Stimulated activated CD8-positive, alpha-beta memory T cell treated with anti-CD3 and anti-CD28 coated beads, Interleukin-12 subunit alpha, Interleukin-12 subunit beta, amount 100 ng/mL, for 1 hour (primary cell): ENCODE measurements at places on chromosomes 2 and 18.

GRCh38 chr2:231667496-231667895 is 40.8 kb upstream of the PTMA start:
- no peak for DNase-seq

GRCh38 chr2:101676674-101677073 is 20.8 kb upstream of the MAP4K4 start:
- no peak for DNase-seq

- DNase-seq: no peak
These were observed 3.8 kb downstream of the ACTG2 start for GRCh38 chr2:73896362-73897239.

- DNase-seq: no peak
These were observed 46.9 kb downstream of the GREB1 start for GRCh38 chr2:11580697-11581096.

- DNase-seq: no peak
These were observed 480.0 kb downstream of the RIT2 start for GRCh38 chr18:42635378-42636048.

DNA sequence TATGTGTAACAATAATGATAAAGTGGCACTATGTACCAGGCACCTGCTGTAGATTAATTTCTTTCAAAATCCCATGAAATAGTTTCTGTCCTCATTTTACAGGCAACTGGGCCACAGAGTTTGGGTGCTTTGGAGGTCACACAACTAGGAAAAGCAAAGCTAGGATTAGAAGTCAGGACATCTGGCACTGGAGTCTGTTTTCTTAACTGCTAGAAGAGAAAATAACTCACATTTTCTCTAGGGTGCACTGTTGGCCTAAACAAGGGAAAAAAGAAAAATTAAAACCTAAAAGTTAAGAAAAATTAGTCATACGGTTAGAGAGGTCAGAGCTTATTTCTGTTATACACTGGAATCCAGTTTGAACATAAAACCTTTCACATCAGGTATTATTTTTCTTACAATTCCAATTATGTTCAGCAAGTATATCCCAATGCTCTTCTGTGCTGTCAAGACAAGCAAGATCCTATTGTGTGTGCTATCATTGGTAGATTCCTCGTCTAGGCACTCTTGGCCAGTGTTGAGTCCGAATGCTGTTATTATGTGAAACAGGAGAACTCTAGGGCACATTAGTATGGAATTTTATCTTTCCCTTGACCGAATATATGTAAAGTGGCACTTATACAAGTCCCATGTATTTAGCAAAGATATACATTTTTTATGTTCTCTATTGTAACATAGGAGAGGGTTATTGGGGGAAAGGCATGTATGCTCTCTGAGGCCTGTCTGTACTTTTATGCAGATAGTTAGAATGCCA is 1.5 kb upstream of the OSGEPL1 start:
- DNase-seq: no peak

DNA sequence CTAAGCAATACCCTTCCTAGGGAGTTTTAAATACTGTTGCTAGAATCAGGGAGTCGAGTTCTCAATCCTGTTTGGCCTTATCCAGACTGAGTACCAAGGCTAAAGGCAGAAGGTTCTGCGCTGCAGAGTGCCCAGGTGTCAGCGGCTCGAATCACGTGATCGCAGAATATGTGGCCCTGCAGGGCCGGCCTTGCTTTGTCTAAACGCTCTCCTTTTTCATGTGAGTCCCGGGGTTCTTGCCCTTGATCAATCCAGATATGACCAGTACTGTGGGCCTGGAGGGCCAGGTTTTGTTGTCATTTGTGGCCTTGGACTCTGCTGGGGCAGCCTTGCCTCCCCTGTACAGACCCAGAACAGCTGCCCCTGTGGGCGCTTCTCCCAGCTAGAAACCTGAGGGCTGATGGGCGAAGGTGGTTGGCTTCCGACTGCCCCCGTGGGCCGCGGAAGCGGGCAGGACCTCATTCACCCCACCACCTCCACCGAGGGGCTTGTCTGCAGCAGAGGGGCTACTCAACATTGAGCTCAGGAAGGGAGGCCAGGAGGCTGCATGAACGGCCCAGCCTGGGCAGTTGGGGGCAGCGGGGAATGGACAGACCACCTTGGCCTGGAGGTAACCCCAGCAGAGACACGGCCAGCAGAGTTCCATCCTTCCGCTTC is 225.0 kb downstream of the ALPK2 start:
- DNase-seq: no peak

- no peak for DNase-seq
These were observed 39.8 kb downstream of the PIAS2 start for GRCh38 chr18:46877329-46877987.

- DNase-seq: no peak
These were observed 266.6 kb upstream of the SIX2 start for GRCh38 chr2:45275806-45276205.

- no peak for DNase-seq
These were observed 290.7 kb downstream of the CYP26B1 start for GRCh38 chr2:71856773-71857525.

DNA sequence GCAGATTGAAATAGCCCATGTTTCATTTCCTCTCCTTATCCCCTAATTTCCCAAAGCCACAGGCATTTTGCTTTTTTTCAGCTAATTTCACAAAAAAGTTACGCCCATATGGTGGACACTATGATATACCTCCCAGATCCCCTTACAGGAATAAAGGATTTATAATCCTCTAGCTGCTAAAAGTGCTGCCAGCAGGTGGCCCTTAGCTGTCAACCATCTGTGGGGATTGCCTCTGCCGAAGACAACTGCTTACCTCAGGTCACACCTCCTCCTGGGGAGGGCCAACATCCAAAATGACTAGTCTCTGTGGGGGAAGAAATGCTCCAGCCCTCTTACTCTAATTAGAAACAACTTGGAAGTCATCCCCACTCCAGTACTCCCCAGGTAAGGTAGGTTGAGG is 61.0 kb upstream of the EPB41L3 start:
- no peak for DNase-seq

- no peak for DNase-seq
These were observed 100.9 kb upstream of the TNP1 start for GRCh38 chr2:216960671-216961268.

- DNase-seq: no peak
These were observed 134.7 kb upstream of the EPAS1 start for GRCh38 chr2:46162329-46163097.

DNA sequence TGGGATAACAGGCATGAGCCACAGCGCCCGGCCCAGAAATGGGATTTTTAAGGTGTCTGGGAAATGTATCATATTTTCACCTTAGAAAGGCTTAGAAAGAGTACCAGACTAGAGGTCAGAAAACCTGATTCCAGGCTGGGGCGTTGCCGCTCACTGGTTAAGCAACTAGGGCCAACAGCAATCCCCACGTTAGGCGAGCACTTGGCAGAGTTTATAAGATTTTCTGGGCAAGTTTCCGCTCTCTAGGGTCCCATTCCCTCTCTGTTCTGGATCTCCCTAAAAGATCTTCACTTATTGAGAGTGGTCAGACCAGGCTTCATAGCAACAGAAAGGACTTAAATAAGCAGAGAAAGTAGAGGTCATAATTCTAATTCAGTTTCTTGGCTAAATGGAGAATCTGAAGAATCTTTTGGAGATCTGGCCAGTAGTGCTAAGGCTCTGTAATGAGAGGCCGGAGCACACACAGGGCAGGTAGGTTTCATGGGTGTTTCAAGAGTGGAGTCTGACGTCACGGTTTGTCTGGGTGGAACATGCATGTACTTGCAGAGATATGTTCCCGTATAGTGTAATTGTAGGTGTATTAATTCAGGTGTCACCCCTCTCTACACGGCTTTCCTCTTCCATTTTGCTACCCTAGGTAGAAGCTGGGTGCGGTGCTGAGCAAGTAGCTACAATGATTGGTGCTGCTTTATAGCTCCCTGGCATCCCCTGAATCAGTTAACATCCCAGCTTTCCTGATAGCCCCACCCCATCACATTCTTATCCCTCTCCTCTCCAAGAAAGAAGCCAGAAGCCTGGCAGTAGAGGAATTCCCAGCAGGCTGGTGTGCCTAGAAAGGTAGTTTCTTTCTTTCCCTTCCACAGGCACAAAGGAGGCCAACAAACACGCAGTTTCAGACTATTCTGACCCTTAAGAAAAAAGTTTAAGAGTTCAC is 4.4 kb upstream of the SMAD7 start:
- no peak for DNase-seq

GRCh38 chr2:156199588-156199987 is 132.9 kb downstream of the NR4A2 start:
- no peak for DNase-seq

DNA sequence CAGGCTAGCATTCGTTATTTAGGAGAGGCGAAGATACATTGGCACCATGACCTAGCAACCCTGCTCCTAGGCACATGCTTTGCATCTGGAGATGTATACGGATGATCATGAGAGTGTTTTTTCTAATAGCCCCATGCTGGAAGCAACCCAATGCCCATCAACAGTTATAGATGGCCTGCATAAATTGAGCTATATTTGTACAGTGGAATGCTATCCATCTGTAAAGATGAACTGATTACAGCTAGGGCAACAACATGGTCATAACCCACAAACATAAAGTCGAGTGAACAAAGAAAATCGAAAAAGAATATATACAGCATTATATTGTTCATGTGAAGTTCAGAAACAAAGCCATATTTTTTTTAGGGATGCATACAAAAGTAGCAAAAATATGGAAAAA is 20.6 kb upstream of the CHRNA1 start:
- no peak for DNase-seq

DNA sequence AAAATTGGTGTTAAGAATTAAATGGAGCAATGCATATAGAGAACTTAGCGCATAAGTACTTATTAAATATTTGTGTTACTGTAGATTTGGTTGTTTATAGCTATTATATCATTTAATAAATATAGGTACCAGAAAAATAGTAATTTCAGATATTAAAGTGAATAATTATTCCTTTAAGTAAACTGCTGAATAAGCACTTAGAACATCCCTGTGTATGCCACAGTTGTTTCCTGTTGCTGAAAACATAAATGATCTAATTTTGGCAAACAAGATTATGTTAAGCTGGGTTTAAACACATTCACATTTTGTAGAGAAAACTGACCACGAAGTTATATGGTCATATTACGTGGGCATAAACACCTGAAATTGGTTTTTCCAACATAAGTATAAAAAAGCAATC is 388.0 kb upstream of the ZNF804A start:
- no peak for DNase-seq

DNA sequence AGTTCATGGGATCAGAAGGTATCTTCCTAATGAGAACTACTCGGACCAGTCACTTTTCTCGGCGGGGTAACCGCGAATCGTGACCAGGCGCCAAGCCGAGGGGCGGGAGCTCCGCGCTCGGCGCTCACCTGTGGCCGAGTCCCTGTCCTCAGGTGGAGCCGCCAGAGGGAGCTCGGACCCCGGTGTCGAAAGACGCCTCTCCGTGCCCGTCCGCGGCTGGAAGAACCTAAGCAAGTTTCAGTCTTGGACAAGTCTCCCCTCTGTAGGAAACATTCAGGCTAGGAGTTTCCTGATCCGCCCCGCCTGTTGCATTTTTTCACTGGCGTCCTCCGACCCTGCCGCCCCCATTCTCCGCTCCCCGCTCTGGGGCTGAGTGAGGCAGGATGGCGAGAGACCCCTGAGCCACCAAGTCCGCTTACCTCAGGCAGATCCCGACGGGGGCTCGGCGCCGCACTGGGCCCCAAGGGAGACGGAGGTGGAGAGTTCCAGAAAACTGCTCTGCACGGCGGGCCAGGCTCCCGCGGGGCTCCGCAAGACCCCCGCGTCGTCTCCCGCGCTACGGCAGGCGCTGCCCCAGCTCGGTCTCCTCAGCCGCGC is 480 bp downstream of the DSEL start:
- peak; percentile 30 for DNase-seq

GRCh38 chr2:172404824-172405223 is 22.6 kb upstream of the ITGA6 start:
- no peak for DNase-seq

DNA sequence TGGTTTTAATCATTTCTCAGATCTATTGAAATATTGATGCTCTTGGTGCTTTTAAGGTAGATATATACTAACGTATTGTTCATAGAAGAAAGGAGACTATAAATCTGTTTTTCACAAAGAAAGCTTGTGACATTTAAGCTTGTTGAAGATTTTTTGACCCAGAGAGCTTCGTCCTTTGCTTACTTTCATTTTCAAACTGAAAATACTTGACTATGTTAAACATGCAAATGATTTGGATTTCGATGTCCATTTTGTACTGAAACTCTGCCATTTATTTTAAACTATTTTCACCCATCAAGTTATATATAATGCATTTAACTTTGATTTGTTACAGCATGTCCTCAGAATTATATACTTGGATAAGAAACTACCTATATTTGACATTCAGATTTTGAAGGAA is 85.2 kb downstream of the SLC4A10 start:
- no peak for DNase-seq

DNA sequence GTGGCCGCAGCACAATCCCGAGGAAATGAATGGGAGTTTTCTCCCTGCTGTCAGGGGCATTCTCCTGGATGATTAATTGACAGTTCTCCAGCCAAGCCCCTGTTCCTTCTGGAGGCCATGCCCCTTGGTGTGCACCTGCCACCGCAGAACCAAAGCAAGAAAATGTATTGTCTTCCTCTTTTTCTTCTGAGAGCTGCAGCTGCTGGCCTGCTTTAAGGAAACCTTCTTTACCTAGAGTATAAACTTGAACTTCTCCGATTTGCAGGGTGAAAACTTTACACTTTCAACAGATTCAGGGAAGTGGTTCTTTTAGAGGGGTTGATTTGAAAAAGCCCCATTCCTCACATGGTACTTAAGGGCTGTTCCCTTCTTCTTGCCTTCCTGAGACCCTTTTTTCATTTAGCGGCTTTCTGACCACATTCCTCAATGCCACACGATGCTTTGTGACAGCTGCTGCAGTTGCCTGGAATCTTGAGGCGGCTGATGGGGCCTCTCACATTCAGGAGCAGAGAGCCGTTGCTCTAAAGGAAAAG is 402.8 kb downstream of the TXNL1 start:
- DNase-seq: no peak

GRCh38 chr18:43271593-43272432 is 5.5 kb downstream of the SYT4 start:
- no peak for DNase-seq

GRCh38 chr18:8322486-8322885 is 286.8 kb upstream of the RAB12 start:
- no peak for DNase-seq

DNA sequence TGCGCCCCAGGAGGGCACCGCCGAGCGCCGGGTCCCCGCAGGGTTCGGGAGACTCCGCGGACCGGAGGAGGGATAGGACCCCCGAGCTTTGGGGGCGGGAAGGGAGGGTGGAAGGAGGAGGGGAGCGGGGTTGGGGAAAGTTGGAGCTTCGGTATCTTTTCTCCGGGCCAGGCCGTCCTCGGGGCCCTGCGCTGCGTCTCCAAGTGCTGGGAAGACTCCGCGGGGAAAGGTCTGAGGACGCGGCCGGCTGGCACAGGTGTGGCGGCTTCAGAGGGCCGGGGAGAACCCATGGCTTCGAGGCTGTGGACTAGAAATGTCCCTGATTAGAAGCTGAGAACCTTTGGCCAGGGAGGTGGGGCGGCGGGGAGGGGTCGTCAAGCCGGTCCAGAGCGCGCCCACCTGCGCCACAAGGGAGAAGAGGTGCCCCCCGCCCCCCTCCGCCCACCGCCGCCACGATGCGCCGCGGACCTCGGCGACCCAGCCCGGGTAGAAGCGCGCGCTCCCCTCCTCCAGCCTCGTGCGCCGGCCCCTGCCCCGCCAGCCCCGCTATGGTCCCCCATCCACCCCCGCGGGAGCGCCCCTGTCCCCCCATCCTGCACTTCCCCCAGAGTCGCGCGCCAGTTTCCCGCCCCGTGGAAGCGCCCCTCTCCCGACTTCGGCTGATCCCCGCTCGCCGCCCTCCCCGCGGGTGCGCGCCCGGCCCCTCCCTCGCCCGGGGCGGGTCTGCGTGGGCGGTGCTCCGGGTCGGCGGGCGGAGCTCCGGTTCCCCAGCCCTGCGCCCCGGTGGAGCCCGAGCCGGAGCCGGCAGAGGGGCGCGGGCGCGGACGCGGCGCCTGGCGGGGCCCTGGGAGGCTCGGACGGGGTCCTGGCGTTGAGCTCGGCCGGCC is at the start of gene SNTG2:
Gene SNTG2 (plus strand): TSS at position 770 of the 887 bp plus-strand sequence. CDS start 148 bp downstream, outside the sequence.
- peak; percentile 28 for DNase-seq
